Stimulated activated CD4-positive, alpha-beta T cell treated with anti-CD3 and anti-CD28 coated beads, Interleukin-4, amount 100 ng/mL, for 4 hours (primary cell): ENCODE measurements at places on chromosomes 6 and 20.

GRCh38 chr6:96794980-96795379 is 42.3 kb downstream of the GPR63 start:
- no peak for DNase-seq

GRCh38 chr6:11921017-11921438 is 91.1 kb upstream of the HIVEP1 start:
- DNase-seq, result no peak

GRCh38 chr6:105431226-105431625 is 28.3 kb upstream of the PREP start:
- DNase-seq, result no peak

DNA sequence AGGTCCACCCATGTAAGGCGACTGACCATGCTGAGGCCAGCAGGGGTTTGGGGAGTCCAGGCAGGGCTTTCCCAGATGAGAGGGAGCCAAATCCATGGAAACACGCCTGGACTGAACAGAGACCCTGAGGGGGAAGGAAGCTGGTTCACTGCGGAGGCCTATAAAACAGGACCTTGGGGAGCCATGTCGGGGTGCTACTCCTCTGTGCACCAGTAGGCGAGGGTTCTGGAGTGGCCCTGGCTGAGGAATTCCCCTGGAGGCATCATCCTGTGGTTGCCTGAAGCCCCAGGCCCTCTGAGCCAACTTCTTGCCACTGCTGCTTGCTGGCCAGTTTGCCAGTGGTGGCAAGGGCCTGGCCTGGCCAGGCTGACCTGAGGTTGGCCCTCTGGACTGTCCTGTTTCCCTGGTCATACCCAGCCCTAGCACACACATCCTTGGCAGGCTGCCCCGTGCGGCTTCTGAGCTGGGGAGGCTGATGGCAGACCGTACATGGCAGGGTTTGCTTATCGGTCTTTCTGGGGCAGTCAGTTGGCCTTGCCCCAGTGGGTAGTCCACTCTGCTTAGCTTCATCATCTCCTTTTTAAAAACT is 2.2 kb upstream of the LRRN4 start:
- DNase-seq, result no peak

DNA sequence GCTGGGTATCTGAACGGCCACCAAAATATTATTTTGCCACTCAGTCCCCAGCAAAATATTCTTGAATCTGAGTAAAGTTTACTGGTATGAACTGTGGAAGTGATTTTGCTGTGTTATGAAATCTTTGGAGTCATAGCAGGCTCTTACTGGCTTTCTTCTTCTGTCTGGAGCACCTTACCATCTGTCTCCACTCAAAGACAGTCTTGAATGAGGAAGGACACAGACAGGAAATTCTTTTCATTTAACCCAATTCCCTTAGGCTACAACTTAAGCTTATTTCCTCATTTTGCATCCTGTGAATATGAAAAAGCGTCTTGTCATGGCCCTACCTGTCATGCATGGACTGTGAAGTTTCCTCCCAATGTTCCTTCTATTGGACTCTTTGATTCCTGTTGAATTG is 24.7 kb downstream of the FNDC1 start:
- no peak for DNase-seq

- no peak for DNase-seq
These were observed 51.0 kb downstream of the CNKSR3 start for GRCh38 chr6:154459513-154459912.

- no peak for DNase-seq
These were observed 39.8 kb upstream of the GCLC start for GRCh38 chr6:53584726-53585125.

GRCh38 chr20:56032251-56032650 is 26.9 kb upstream of the CBLN4 start:
- no peak for DNase-seq

- no peak for DNase-seq
These were observed 7.1 kb downstream of the RPS6KA2 start for GRCh38 chr6:166619912-166620311.

- no peak for DNase-seq
These were observed 127.9 kb downstream of the GRM4 start for GRCh38 chr6:34018026-34018425.

DNA sequence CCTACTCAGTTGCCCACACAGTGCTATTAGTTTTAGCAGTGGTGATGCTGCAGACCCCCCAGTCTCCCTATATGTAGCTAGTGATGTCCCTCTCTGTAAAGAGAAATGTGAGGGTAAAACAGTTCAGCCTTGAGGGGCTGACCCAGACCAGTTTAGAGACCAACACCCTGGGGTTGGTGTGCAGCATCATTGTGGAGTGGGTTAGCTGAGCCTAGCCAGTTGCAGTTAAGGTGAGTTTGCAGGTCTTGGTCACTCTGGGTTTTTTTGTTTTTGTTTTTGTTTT is 401 bp upstream of the B3GALT4 start:
- DNase-seq, result no peak

DNA sequence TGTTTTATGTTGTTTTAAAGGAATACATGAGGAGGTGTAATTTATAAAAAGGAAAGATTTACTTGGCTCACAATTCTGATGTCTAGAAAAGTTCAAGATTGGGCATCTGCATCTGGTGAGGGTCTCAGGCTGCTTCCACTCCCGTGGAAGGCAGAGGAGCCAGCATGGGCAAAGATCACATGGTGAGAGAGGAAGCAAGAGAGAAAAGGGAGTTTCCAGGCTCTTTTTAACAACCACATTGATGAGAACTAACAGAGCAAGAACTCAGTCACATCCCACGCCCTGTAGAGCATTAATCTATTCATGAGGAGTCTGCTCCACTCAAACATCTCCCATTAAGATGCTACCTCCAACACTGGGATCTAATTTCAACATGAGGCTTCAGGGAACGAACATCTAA is 1666.3 kb downstream of the HACE1 start:
- DNase-seq, result no peak
